Kidney (tissue), 22 donors: ENCODE measurements at places on chromosomes 3 and 15. TPM values are rescaled to one million over a fixed set of nuclear protein-coding genes. Genes with fewer than 3 reads are reported as not detected.

DNA sequence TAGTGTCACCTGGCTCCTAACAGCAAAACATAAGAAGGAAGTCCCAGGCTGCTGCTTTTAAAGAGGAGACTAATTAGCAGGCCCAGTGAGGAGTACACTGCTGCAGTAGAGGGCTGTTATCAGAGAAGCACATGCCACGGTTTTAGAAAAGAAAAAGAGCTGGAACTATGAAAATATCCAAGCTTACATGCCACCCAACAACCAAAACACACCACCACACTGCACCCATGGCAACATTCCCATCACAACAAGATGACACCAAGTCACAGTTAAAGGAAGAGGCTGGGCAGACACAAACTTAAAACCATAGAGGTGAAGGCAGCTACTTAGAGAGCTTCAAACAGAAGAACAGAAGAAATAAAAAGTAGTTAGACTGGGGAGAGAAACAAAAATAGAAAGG is 37.0 kb downstream of the NPTN start:
- no peak for DNase-seq

- no peak for DNase-seq
Observed at GRCh38 chr15:28963711-28964081, 77.9 kb downstream of the APBA2 start.

DNA sequence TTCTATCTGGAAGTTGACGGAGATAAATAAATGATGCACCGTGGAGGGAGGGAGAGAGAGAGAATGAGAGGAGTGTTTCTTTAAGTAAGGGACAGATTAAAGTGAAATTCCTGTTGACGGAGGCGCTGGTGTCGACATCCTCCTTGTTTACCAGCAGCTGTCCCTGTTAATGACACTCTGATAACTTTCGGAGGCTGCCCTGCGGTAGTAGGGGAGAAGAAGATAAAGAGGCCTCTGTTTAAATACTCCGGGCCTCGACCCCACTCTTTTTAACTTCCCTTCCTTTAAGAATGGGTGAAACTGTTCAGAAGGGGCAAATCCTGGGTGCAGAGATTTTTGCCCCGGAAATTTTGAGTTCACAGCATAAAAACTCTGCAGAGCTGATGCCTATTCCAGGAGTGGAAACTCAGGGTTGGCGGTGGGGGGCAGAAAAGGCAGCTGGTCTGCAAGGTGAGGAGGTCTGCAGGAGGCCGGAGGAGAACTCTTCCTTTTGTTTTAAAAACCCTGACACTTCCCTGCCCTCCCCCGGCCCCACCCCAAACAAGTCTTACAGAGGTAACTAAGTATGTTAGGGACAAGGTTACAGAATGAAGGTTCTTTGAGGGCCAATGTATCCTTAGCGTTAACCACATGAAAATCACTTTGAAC is 276.6 kb upstream of the NR2F2 start:
- no peak for DNase-seq

DNA sequence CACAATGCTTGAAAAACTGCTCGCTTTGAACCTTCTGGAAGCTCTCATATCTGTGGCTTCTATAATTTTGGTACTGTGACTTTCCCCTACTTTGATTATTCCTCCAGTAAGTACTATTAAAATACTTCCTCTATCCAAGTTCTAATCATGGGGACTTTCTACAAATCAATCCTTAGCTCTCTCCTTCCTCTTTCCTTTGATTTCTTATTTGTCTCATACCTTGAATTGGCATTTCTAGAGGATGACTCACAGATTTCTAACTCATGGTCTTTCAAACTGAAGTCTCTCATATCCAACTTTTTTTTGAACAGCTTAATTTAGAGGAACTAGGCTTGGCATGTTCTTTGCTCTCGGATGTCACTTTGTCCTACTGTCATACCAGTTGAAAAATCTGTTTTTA is 241.8 kb downstream of the TBC1D5 start:
- no peak for DNase-seq

BOC gene
- total RNA-seq = 22.2 TPM

KBTBD8 gene
- total RNA-seq = 1.8 TPM
